Stimulated activated CD4-positive, alpha-beta T cell treated with anti-CD3 and anti-CD28 coated beads, Interleukin-4, amount 100 ng/mL, for 1 hour (primary cell): ENCODE measurements at places on chromosomes 7 and 10.

- DNase-seq: no peak
These were observed 9.3 kb upstream of the CLEC5A start for GRCh38 chr7:141956084-141956483.

- no peak for DNase-seq
These were observed 105.5 kb downstream of the ACTR3B start for GRCh38 chr7:152865011-152865410.

- no peak for DNase-seq
These were observed 81.9 kb downstream of the CREM start for GRCh38 chr10:35208536-35208935.

DNA sequence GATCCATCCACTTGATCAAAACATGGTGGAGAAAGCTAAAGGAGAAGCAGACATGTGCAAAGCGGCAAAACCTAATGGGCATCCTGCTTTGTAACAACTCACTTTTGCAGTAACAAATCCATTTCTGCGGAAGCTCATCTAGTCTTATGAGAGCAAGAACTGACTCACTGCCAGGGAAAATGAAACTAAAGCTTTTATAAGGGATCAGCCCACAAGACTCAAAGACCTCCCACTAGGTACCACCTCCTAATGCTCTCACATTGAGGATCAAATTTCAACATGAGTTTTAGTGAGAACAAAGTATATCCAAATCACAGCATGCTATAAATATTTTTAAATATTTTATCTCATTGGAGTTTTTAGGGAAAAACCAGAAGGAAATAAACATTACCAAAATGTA, 120.1 kb upstream of the GNAI1 start:
- DNase-seq: no peak

DNA sequence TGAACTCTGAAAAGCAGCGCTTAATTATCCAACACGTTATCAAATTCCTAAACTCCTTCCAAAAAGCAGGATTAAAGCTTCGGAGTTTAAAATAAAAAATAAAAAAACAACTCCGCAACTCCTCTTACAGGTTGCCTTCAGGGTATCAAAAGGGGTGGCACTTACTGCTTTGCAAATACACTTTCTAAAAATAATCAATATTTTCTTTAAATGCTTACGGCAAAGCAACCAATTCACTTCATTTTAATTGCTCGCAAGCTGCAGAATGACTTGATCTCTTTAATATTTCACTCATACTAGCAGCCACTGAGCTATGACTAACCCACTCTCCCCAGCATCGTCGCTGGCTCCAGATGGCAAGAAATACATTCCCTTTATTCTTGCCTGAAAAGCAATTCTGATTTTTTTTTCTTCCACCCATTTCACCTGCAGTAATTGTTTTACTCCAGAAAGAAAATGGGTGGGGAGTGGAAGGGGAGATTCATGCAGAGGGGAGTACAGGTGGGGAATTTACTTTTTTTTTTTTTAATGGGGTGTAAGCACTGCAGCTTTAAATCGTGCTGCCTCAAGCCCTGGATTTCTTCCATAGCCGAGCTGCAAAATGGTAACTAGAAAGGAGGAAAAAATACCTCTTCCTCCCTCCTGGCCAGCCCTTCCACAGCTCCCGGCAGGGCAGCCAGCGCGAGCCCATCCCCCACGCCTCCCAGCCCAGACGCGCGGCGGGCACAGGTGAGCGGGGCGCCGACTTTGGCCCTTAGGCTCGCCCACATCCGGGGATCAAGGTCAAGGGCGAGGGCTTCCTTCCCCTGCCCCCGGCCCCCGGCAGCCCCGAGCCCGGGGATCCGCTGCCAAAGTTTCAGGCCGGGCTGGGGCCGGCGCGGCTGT, 54.2 kb upstream of the FHIP2A start:
- DNase-seq: peak; percentile 13

- DNase-seq: no peak
These were observed 13.6 kb downstream of the GPRIN2 start for GRCh38 chr10:46542567-46543465.

DNA sequence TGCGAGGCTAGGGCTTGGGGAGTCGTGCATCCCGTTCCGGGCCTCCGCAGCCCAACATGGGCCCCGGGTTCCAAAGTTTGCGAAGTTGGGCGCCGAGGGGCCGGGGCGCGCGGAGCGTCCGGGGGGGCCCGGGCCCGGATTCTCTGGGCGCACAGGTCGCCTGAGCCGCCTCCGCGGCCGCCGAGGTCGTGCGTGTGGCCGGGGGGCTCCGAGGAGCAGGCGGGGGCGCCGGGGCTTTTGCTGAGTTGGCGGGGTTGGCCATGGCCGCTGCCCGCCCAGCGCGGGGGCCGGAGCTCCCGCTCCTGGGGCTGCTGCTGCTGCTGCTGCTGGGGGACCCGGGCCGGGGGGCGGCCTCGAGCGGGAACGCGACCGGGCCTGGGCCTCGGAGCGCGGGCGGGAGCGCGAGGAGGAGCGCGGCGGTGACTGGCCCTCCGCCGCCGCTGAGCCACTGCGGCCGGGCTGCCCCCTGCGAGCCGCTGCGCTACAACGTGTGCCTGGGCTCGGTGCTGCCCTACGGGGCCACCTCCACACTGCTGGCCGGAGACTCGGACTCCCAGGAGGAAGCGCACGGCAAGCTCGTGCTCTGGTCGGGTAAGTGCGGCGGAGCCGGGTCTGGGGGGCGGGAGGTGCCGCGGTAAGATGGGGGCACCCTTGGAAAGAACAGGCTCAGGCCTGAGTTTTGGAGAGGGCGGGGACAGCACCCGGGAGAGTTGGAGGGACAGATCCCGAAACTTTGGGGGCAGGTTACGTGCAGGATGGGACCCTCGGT, 643 bp downstream of the SMO start:
- DNase-seq: peak; percentile 6

DNA sequence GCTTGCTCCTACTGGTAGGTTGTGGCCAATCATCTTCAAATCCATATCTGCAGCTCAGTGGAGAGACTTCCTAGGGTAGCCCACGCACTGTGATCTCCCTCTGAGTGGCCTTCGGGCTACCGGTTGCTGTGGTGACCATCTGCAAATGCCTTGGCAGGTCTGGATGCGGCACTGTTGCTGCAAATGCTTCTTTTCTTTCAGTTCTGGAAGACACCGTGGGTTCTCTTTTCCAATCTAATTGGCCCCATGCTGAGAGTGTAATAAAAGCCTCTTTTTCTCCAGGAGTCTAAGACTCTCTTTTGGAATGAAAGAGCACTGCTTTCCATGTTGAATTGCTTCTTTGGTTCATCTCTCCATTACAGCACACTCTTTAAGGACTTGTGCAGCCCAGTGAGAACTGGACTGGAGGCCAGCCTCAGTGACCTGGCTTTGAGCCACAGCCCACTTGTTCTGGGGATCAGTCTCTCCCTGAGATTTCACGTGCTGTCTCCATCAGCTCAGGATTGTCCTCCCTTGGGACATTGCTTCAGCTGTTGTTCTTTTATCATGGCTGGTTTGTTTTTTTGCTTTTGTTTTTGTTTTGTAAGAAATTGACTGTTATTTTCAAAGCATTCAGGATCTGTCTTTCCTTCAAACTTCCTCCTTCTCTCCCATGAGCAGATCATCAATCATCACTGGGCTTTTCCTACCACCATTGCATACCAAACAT, 286.6 kb downstream of the BMPER start:
- no peak for DNase-seq

- no peak for DNase-seq
These were observed 114.9 kb downstream of the OAT start for GRCh38 chr10:124303662-124304418.

GRCh38 chr7:6057316-6058129, 26.3 kb downstream of the ANKRD61 start:
- no peak for DNase-seq

- DNase-seq: no peak
These were observed 910 bp downstream of the WIPF3 start for GRCh38 chr7:29806995-29807841.

DNA sequence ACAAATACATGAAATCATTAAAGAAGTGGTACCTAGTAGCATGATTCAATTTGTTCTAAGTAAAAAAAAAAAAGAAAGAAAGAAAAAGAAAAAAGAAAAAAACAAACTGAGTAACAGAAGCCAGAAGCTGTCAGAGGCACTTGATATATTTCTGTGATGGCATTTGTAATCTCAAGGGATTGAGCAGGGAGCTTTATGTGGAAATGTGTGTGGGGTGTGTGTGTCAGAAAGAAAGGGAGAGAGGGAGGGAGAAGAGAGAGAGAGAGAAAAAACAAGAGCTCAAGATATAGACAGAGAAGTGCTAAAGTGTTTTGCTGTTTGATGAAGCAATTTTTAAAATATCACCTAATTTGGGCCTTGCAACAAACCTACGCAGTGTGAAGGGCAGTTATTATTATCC, 357.6 kb upstream of the PCDH15 start:
- DNase-seq: no peak

DNA sequence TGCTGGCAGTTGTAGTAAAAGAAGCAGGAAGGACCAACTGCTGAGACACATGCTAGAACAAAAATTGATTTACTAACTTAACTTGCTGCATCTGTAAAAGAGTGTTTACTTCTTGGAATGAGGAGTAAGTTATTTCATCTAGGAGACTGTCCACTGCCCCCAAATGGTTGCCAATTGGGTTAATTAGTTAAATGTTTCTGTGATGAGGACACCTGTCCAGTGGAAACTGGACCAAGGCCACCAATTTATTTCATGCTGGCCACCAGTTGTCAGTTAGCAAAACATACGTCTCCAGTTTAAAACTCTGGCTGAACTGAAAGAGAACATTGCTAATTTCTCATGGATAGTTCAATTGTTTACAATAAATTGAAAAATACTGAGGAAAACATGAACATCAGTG, 191.7 kb downstream of the PPP1R9A start:
- DNase-seq: no peak
